ENCODE measurements at places on chromosomes 7 and 10.

- H3K4me3 ChIP-seq = no peak overlapping the region
- no peaks in the 10 kb centered on the region for H3K36me3 ChIP-seq
- peak; percentile 72 for DNase-seq
- no peaks in the 10 kb centered on the region for H3K27me3 ChIP-seq
- peak overlapping the region; percentile 28 for H3K27ac ChIP-seq
Observed at GRCh38 chr10:12703813-12704212, 297.7 kb downstream of the CCDC3 start.

DNA sequence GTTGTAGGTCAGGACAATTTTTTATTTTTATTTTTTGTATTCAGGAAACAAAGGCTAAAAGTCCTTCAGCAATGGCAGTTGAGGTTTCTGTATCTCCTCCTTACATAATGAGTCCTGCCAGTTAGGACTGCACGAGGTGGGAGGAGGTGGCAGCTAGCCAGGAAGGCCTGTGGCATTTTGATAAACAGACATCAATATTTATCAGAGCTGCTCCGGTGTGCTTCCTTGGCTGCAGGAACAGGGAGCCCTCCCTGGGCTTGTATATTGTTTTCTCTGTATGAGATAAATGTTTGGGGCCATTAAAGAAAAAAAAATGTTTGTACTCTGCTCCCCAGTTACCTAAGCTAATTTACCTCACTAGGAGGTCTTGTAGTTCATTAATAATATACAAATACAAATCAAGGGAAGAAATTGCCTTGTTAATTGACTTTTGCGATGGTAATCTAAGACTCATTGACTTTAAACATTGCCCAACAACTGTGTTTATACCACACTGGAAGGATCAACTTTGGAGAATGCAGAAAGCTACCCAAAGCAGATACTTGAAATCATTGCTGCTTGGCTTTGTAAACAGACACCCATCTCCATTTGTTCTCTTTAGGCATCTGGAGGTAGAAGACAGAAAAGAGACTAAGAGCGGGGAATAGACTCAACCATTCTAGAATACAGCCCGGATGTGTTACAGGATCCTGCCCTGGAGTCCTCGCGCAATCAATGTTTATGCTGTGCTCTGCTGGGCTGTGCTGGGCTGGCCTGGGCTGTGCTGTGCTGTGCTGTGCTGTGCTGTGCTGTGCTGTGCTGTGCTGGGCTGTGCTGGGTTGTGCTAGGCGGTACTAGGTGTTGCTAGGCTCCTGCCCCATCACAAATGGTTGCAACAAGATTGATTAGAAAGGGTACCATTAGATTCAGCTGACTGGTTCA lies 36.5 kb upstream of the PDZD8 start:
- peak; percentile 10 for DNase-seq
- no peak overlapping the region for H3K27ac ChIP-seq
- H3K4me1 ChIP-seq = no peaks in the 10 kb centered on the region
- H3K36me3 ChIP-seq = no peaks in the 10 kb centered on the region
- H3K4me3 ChIP-seq = no peak overlapping the region

- H3K27ac ChIP-seq = no peak overlapping the region
- H3K36me3 ChIP-seq = no peaks in the 10 kb centered on the region
Observed at GRCh38 chr7:86477343-86477935, 166.3 kb upstream of the GRM3 start.

DNA sequence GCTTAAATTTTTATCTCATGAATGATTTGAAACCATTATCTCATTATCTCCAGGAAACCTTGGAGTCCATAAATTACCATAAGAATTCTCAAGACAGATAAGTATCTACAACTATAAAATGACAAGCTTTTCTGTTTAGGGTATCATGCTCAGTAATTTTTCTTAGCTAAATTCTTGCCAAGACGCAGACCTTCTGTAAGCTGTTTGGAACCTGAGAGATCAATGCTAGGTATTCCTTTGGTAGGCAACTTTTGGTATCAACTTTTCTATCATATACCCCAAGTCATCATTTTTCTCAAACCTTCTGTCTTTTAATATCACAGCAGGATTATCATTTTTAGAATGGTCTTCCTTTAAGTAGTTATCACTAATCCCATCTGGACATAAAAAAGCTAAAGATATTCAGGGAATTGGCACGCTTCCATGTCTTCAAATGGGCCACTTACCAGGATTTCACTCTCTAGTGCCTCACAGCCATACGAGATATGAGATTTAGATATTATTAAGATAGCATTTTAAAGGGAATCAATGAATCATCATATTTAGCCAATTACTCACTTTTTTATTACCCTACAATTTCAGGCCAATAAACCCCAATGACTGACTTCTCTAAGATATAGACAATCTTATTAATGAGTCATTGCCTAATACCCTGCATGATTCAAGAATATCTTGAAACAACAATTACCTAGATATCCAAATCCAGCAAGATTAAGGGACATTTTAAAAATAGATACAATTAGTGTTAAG lies 544.1 kb downstream of the HTR7 start:
- no peaks in the 10 kb centered on the region for H3K27me3 ChIP-seq
- H3K36me3 ChIP-seq = no peaks in the 10 kb centered on the region
- DNase-seq = peak; percentile 76
- no peak overlapping the region for H3K4me3 ChIP-seq

DNA sequence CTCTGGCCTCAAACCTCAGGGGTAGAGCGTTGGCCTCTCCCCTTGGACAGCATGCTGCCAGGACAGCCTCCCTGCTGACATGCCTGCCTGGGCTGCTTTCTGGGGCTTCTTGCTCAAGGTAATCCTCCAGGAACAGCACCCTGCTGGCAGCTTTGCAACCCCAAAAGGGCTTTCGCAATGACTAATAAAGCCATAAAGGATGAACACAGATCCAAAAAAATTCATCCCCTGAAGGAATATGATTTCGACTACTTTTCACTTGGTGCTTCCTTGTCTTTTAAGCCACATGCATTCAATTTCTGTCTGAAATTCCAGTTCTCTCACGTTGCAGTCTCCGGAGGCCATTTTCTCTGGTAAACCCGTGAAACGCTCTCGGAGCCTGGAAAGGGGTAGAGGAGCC lies 15.1 kb upstream of the SH3PXD2A start:
- no peak for DNase-seq
- no peaks in the 10 kb centered on the region for H3K36me3 ChIP-seq
- H3K4me1 ChIP-seq = no peaks in the 10 kb centered on the region
- H3K27me3 ChIP-seq = no peaks in the 10 kb centered on the region
- H3K4me3 ChIP-seq = no peak overlapping the region

GRCh38 chr10:115951242-115951641 lies 321.8 kb downstream of the GFRA1 start:
- no peaks in the 10 kb centered on the region for H3K36me3 ChIP-seq
- H3K4me3 ChIP-seq = no peak overlapping the region
- H3K4me1 ChIP-seq = peaks cover 24% of the 10 kb centered on the region
- H3K27me3 ChIP-seq = no peaks in the 10 kb centered on the region

DNA sequence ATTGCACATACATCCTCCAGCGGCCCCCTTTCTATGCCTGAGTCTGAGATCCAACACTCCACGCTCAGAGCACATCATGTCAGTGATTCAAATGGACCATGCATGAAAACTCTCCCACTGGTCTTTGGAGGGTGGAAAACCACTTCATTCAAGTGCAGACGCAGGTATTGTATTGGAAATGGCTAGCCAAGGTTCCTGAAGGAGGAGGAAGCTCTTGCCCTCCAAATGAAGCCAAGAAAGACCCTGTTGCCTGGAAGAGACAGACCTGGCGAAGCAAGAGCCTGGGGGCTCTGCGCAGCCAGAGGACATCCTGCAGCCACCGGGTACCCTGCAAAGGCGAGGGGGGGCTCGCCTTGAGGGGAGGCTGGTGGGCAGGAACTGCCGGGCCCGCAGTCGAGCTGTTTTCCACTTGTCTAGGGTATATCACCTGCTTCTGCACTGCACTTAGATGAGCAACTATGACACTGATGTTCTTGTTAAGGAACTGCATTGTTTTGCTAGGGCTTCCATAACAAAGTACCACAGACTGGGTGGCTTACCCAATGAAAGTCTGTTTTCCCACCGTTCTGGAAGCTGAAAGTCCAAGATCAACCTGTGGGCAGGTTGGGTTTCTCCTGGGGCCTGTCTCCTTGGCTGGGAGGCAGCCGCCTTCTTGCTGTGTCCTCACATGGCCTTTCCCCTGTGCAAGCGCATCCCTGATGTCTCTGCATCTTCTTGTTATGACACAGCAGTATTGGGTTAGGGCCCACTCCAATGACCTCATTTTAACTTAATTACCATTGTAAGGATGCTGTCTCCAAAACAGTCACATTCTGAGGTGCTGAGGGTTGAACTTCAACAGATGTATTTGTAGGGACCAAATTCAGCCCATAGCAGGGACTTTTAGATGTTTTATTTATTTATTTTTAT lies 233.4 kb downstream of the ARHGAP12 start:
- H3K4me3 ChIP-seq = no peak overlapping the region
- no peaks in the 10 kb centered on the region for H3K27me3 ChIP-seq
- H3K27ac ChIP-seq = no peak overlapping the region
- H3K36me3 ChIP-seq = no peaks in the 10 kb centered on the region

- H3K36me3 ChIP-seq = no peaks in the 10 kb centered on the region
- no peak overlapping the region for H3K27ac ChIP-seq
- H3K27me3 ChIP-seq = no peaks in the 10 kb centered on the region
- no peak for DNase-seq
- H3K4me1 ChIP-seq = peaks cover 13% of the 10 kb centered on the region
- no peak overlapping the region for H3K4me3 ChIP-seq
Observed at GRCh38 chr7:91187061-91187460, 77.2 kb upstream of the FZD1 start.

DNA sequence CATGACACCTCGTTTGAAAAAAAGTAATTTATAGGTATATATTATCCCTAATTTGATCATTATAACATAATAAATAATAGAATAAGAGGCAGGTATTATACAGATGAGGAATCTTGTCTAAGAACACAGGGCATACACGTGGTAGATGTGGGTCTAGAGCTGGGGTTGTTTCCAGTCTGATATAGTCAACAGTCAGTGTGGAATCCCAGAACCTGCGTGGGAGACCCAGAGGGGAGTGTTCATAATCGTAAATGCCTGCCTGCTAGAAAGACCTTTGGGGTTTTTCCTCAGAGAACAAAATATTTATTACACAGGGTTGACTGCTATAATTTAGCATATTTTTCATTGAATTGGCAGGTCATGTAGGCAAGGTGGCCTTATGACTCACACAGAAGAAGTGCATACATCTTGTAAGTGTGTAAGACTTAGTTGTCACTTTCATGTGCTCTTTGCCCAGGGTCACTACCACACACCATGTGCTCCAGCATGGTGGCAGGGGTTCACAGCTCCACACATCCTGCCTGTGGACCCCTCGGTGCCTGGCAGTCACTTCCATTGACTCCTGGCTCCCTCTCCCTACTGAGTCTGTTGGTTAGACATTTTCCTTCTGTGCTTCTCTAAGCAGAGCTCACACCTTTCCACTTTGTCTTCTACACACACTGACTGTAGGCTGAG lies 94.9 kb upstream of the IKZF1 start:
- H3K36me3 ChIP-seq = no peaks in the 10 kb centered on the region
- no peak overlapping the region for H3K4me3 ChIP-seq
- no peak for DNase-seq
- no peak overlapping the region for H3K27ac ChIP-seq
- H3K27me3 ChIP-seq = no peaks in the 10 kb centered on the region

GRCh38 chr7:101792051-101792681 lies 25.3 kb upstream of the CUX1 start:
- H3K27ac ChIP-seq = no peak overlapping the region
- H3K36me3 ChIP-seq = no peaks in the 10 kb centered on the region
- no peaks in the 10 kb centered on the region for H3K27me3 ChIP-seq
- H3K4me1 ChIP-seq = no peaks in the 10 kb centered on the region
- no peak overlapping the region for H3K4me3 ChIP-seq

- H3K36me3 ChIP-seq = no peaks in the 10 kb centered on the region
- no peaks in the 10 kb centered on the region for H3K27me3 ChIP-seq
- peak overlapping the region; percentile 91 for H3K27ac ChIP-seq
- H3K4me1 ChIP-seq = peaks cover 65% of the 10 kb centered on the region
- no peak overlapping the region for H3K4me3 ChIP-seq
Observed at GRCh38 chr7:50956522-50957155, 173.9 kb upstream of the GRB10 start.

- H3K4me3 ChIP-seq = no peak overlapping the region
- no peaks in the 10 kb centered on the region for H3K4me1 ChIP-seq
- no peak for DNase-seq
- no peaks in the 10 kb centered on the region for H3K27me3 ChIP-seq
- no peak overlapping the region for H3K27ac ChIP-seq
Observed at GRCh38 chr7:25244254-25245033, 16.2 kb upstream of the NPVF start.

- no peaks in the 10 kb centered on the region for H3K27me3 ChIP-seq
- DNase-seq = no peak
- H3K4me3 ChIP-seq = no peak overlapping the region
Observed at GRCh38 chr7:4151926-4152549, 530.1 kb upstream of the FOXK1 start.

DNA sequence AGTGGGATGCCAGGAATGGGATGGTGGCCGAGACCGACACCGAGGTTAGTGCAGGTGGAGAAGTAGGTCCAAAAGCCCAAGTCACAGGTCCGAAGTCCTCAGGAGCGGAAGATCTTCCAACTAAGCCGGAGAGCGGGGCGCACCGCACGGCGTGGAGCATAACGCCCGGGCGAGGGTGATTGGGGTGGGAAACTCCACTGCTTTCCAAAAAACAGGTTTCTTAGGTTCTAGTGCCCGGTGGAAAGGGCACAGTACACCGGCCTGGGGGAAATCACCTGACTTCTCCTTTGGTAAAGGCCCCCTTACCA lies 11.4 kb upstream of the SPAG6 start:
- DNase-seq = no peak
- H3K27ac ChIP-seq = no peak overlapping the region
- H3K27me3 ChIP-seq = peaks cover 57% of the 10 kb centered on the region
- peaks cover 11% of the 10 kb centered on the region for H3K4me1 ChIP-seq

DNA sequence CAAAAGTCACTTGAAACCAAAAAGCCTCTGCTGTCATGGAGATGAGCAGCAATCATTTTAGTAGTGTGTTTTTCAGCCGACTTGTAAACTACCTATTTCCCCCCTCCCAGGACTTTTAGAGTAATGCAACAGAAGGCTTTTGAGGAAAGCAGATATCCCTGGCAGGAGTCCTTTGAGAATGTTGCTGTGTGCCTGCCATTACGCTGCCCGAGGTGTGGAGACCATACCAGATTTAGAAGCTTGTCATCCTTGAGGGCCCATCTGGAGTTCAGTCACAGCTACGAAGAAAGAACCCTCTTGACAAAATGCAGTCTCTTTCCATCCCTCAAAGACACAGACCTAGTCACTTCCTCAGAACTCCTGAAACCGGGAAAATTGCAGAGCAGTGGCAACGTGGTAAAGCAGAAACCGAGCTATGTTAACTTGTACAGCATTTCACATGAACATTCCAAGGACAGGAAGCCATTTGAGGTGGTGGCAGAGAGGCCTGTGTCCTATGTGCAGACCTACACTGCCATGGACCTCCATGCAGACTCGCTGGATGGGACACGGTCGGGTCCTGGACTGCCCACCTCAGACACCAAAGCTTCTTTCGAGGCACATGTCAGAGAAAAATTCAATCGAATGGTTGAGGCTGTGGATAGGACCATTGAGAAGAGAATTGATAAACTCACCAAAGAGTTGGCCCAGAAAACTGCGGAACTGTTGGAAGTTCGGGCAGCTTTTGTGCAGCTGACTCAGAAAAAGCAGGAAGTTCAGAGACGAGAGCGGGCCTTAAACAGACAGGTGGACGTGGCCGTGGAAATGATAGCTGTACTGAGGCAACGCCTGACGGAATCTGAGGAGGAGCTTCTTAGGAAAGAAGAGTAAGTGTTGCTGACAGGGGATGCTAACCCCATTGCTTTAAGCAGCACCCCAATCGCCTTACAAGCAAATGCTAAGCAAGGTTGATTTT lies 2.2 kb downstream of the ZNF365 start:
- H3K27ac ChIP-seq = no peak overlapping the region
- H3K36me3 ChIP-seq = no peaks in the 10 kb centered on the region
- peaks cover 36% of the 10 kb centered on the region for H3K4me1 ChIP-seq
- no peak for DNase-seq
- H3K4me3 ChIP-seq = no peak overlapping the region
